ENCODE measurements at places on chromosomes 7 and 10. TPM values are rescaled to one million over a fixed set of nuclear protein-coding genes. Genes with fewer than 3 reads are reported as not detected.

DNA sequence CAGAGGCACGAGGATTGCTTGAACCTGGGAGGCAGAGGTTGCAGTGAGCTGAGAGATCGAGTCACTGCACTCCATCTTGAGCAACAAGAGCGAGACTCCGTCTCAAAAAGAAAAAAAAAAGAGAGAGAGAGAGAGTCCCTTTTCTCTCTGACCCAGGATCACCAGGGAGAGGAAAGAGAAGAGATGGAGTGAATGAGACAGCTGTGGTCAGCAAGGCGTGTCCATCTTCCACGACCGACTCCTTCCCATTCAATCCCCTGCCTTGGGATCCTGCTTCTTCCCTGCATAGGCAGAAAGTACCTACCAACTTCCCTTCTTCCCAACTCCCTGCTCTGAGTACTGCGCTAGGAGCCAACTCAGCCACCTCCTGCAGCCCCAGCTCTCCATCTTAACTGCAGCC lies 5.2 kb upstream of the ZAN start:
- H3K4me3 ChIP-seq: no peak overlapping the region
- peaks cover under 1% of the 10 kb centered on the region for H3K27me3 ChIP-seq
- DNase-seq: no peak
- H3K36me3 ChIP-seq: no peaks in the 10 kb centered on the region
- H3K27ac ChIP-seq: no peak overlapping the region

GRCh38 chr10:93997546-93997945 lies 3.8 kb downstream of the PLCE1 start:
- H3K4me1 ChIP-seq: peaks cover 5% of the 10 kb centered on the region
- no peaks in the 10 kb centered on the region for H3K36me3 ChIP-seq
- no peak overlapping the region for H3K27ac ChIP-seq
- H3K27me3 ChIP-seq: no peaks in the 10 kb centered on the region
- H3K4me3 ChIP-seq: no peak overlapping the region

- H3K27me3 ChIP-seq: no peaks in the 10 kb centered on the region
- no peaks in the 10 kb centered on the region for H3K36me3 ChIP-seq
- no peak for DNase-seq
- H3K27ac ChIP-seq: no peak overlapping the region
Observed at GRCh38 chr10:44576702-44577191, 191.8 kb upstream of the CXCL12 start.

- no peaks in the 10 kb centered on the region for H3K36me3 ChIP-seq
- H3K27ac ChIP-seq: no peak overlapping the region
- no peaks in the 10 kb centered on the region for H3K4me1 ChIP-seq
- DNase-seq: no peak
Observed at GRCh38 chr10:50426485-50426884, 175.2 kb upstream of the ASAH2 start.

DNA sequence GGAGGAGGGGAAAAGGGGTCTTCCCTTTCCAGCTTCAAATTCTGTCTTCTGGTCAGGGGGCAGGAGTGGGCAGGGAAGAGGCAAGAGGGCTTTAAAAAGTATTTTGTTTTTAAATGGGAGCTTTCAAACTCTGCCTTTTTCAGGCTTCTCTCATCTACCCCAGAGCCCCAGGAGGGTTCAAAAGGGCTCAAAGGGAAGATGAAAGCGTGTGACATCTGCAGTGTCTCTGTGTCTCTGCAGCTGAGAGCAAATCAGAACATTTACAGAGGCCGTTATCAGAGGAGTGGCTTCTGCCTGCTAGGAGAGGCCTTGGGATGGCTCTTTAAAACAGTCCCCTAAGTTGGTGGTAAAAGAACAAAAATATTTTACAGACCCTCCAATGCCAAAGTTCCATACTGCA lies 30.3 kb downstream of the TRIM8 start:
- H3K27me3 ChIP-seq: no peaks in the 10 kb centered on the region
- no peak for DNase-seq
- H3K27ac ChIP-seq: peak overlapping the region; percentile 55
- peaks cover 21% of the 10 kb centered on the region for H3K4me1 ChIP-seq
- H3K36me3 ChIP-seq: no peaks in the 10 kb centered on the region

DNA sequence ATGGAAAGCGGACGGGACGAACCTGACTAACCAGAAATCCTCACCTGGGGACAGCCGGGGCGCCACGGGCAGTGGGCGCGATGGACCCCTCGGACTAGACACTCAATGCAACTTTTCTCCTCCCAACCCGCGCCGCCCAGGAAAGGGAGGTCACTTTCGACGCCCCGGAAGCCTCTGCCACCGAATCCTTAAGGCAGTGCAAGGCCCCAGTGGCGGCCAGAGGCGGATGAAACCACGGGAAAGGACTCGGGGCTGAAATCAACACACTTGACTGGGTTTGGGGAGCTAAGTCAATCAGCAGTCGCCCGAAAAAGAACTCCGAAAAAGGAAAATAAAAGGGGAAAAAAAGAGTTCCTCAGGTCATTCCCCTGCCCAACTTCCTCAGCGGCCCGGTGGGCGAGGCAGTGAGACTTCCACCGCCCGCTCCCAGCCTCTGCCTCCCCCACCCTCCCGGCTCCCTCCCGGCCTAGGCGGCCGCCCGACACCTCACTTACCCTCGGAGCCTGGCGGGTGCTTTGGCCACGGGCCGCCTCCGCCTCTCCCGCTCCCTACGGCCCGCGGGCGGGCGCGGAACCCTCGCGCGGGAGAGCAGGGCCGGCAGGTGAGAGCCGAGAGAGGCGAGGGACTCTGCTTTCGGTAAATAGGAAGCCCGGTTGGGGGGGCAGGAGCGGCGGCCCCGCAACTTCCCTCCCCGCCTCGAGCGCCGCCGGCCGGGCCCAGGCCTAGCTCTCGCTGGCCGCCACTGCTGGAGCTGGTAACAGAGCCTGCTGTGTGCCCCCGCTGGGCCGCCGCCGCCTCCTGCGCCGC lies 518 bp downstream of the WAPL start:
- H3K27ac ChIP-seq: peak overlapping the region; percentile 95
- H3K4me1 ChIP-seq: peaks cover 13% of the 10 kb centered on the region
- H3K36me3 ChIP-seq: no peaks in the 10 kb centered on the region

DNA sequence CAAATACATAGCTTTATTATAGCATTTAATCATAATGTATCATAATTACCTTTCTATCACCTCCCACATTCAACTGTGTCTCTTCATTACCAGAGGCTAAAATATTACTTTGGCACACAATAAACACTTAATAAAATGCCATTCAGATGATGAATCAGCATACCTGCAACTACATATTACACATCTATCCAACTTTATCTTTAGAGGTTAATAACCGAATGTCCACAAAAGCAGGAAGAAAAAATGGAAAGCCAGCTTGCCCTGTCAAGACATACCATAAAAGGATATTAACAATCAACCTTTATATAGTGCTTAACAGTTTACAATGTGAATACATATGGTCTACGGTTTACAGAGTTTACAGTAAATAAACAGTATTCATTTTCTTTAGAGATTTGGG lies 12.7 kb downstream of the CACUL1 start:
- no peaks in the 10 kb centered on the region for H3K27me3 ChIP-seq
- DNase-seq: no peak
- H3K4me1 ChIP-seq: peaks cover 10% of the 10 kb centered on the region
- H3K36me3 ChIP-seq: no peaks in the 10 kb centered on the region
- no peak overlapping the region for H3K4me3 ChIP-seq
- no peak overlapping the region for H3K27ac ChIP-seq

GRCh38 chr10:33101392-33101787 lies 143.4 kb upstream of the ITGB1 start:
- no peak overlapping the region for H3K4me3 ChIP-seq
- H3K36me3 ChIP-seq: no peaks in the 10 kb centered on the region
- no peak overlapping the region for H3K27ac ChIP-seq
- H3K4me1 ChIP-seq: no peaks in the 10 kb centered on the region

DNA sequence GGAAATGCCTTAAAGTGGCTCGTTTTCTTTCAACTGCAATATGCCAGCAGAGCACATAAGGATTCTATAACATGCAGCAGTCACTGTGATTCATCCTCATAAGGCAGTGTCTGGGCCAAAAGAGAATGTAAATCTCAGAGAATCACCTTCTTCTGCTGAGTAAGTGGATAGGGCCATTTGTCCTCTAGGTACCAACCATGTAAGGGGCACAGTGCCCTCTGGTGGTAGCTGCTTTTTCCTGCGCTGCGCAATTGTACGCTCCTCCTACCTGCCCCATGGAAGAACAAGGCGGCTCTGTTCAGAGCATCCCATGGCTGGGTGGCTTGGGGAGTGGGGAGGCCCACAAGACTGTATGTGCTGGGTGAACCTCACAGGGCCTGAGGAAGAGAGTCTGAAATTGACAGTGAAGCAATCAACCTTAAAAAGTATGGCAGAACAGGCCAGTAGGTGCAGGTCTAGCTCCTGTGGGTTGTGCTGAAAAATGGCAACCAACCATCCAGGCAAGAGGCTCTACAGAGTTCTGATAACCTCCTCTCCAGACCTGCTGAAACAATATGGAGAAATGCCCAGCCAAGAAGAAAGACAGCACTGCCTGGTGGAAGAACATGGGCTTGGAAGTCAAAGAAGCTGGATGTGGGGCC lies 78.6 kb upstream of the C10orf90 start:
- H3K4me3 ChIP-seq: no peak overlapping the region
- no peaks in the 10 kb centered on the region for H3K4me1 ChIP-seq
- H3K27me3 ChIP-seq: no peaks in the 10 kb centered on the region
- no peaks in the 10 kb centered on the region for H3K36me3 ChIP-seq
- H3K27ac ChIP-seq: no peak overlapping the region

GRCh38 chr10:101236376-101237080 lies 7.3 kb upstream of the LBX1 start:
- DNase-seq: no peak
- peaks cover 85% of the 10 kb centered on the region for H3K27me3 ChIP-seq
- H3K36me3 ChIP-seq: no peaks in the 10 kb centered on the region
- no peaks in the 10 kb centered on the region for H3K4me1 ChIP-seq
- H3K27ac ChIP-seq: no peak overlapping the region
- no peak overlapping the region for H3K4me3 ChIP-seq

- DNase-seq: no peak
- no peak overlapping the region for H3K4me3 ChIP-seq
- H3K36me3 ChIP-seq: no peaks in the 10 kb centered on the region
- H3K4me1 ChIP-seq: no peaks in the 10 kb centered on the region
- no peak overlapping the region for H3K27ac ChIP-seq
Observed at GRCh38 chr10:75505840-75506506, 74.5 kb downstream of the LRMDA start.

DNA sequence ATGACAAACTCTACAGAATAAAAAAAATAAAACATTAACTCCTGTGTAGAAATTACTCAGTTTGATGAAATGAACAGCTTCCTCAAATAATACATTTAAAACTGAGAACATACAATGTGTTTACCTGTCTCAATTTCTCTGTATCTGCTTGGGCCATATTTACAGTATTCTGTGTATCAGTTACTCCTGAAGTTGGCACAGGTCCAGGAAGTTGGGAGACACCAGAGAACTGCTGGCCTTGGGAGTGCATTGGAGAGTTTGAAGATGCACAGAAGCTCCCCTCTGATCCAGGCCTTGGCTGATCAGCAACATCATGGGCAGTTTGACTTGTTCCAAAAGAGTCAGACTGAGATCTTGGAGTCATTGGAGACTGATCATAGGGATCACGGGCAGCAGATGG lies 155.1 kb downstream of the GALNT11 start:
- no peaks in the 10 kb centered on the region for H3K4me1 ChIP-seq
- no peak overlapping the region for H3K4me3 ChIP-seq
- no peaks in the 10 kb centered on the region for H3K27me3 ChIP-seq
- no peak overlapping the region for H3K27ac ChIP-seq

- no peak for DNase-seq
- H3K4me3 ChIP-seq: no peak overlapping the region
- H3K27ac ChIP-seq: no peak overlapping the region
- no peaks in the 10 kb centered on the region for H3K27me3 ChIP-seq
- no peaks in the 10 kb centered on the region for H3K4me1 ChIP-seq
Observed at GRCh38 chr7:29953726-29954347, 35.8 kb downstream of the SCRN1 start.

- no peak overlapping the region for H3K4me3 ChIP-seq
- H3K27me3 ChIP-seq: no peaks in the 10 kb centered on the region
- H3K36me3 ChIP-seq: no peaks in the 10 kb centered on the region
Observed at GRCh38 chr7:1454542-1454941, 4.7 kb downstream of the MICALL2 start.

GRCh38 chr7:47625861-47626715 lies 44.2 kb upstream of the TNS3 start:
- H3K27ac ChIP-seq: no peak overlapping the region
- H3K4me3 ChIP-seq: no peak overlapping the region
- H3K36me3 ChIP-seq: no peaks in the 10 kb centered on the region
- no peak for DNase-seq
- H3K27me3 ChIP-seq: no peaks in the 10 kb centered on the region
- H3K4me1 ChIP-seq: no peaks in the 10 kb centered on the region

- no peak overlapping the region for H3K27ac ChIP-seq
- no peak for DNase-seq
- no peak overlapping the region for H3K4me3 ChIP-seq
- no peaks in the 10 kb centered on the region for H3K36me3 ChIP-seq
- no peaks in the 10 kb centered on the region for H3K27me3 ChIP-seq
- no peaks in the 10 kb centered on the region for H3K4me1 ChIP-seq
Observed at GRCh38 chr10:74787457-74787856, 38.9 kb upstream of the KAT6B start.

- H3K27me3 ChIP-seq: no peaks in the 10 kb centered on the region
- no peaks in the 10 kb centered on the region for H3K36me3 ChIP-seq
- no peak overlapping the region for H3K4me3 ChIP-seq
- no peak for DNase-seq
- no peak overlapping the region for H3K27ac ChIP-seq
Observed at GRCh38 chr7:103240806-103241205, 56.4 kb upstream of the PMPCB start.

- no peaks in the 10 kb centered on the region for H3K36me3 ChIP-seq
- no peak overlapping the region for H3K27ac ChIP-seq
- H3K4me1 ChIP-seq: peaks cover 7% of the 10 kb centered on the region
- H3K27me3 ChIP-seq: peaks cover 26% of the 10 kb centered on the region
- H3K4me3 ChIP-seq: peak overlapping the region; percentile 33
- no peak for DNase-seq
Observed at GRCh38 chr7:21543528-21544302, 876 bp downstream of the DNAH11 start.

DNA sequence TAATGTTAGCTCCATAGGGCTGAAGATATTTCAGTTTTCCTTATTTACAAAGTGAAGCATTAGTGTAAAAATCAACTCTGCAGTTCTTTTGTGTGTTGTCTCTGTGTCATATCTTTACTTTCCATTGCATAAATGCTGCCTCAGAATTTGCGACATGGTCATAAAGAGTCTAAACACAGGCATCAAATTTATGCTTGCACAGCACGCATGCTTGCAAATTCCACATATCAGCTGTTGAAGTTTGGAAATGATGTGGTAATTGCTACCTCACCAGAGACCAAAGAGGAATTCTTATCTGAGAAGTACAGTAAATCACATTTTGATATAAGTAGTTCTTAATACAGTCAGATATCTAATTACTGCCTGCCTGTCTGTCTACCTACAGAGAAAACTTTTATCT lies 348.2 kb upstream of the GRM3 start:
- no peak overlapping the region for H3K4me3 ChIP-seq
- no peaks in the 10 kb centered on the region for H3K4me1 ChIP-seq
- no peaks in the 10 kb centered on the region for H3K27me3 ChIP-seq
- no peaks in the 10 kb centered on the region for H3K36me3 ChIP-seq
- no peak overlapping the region for H3K27ac ChIP-seq

GRCh38 chr10:76024460-76025123 lies 593.2 kb downstream of the LRMDA start:
- H3K4me3 ChIP-seq: no peak overlapping the region
- H3K27ac ChIP-seq: no peak overlapping the region
- DNase-seq: no peak
- no peaks in the 10 kb centered on the region for H3K27me3 ChIP-seq
- H3K36me3 ChIP-seq: no peaks in the 10 kb centered on the region
- no peaks in the 10 kb centered on the region for H3K4me1 ChIP-seq

Gene EBLN1
- total RNA-seq: not detected

Gene EFCAB10
- total RNA-seq: not detected

Gene FAM25C
- not detected for total RNA-seq

Gene KLF14
- not detected for total RNA-seq

Gene NPY
- total RNA-seq: not detected

Gene AKR1E2
- total RNA-seq: 8.6 TPM

Gene ASIC3
- total RNA-seq: 2.2 TPM

Gene DPP6
- total RNA-seq: 3.9 TPM

Gene CUZD1
- total RNA-seq: 3.6 TPM

Data from colonic mucosa (tissue), 4 donors.